D721Med (cell line): ENCODE measurements at places on chromosomes 6 and 20.

DNA sequence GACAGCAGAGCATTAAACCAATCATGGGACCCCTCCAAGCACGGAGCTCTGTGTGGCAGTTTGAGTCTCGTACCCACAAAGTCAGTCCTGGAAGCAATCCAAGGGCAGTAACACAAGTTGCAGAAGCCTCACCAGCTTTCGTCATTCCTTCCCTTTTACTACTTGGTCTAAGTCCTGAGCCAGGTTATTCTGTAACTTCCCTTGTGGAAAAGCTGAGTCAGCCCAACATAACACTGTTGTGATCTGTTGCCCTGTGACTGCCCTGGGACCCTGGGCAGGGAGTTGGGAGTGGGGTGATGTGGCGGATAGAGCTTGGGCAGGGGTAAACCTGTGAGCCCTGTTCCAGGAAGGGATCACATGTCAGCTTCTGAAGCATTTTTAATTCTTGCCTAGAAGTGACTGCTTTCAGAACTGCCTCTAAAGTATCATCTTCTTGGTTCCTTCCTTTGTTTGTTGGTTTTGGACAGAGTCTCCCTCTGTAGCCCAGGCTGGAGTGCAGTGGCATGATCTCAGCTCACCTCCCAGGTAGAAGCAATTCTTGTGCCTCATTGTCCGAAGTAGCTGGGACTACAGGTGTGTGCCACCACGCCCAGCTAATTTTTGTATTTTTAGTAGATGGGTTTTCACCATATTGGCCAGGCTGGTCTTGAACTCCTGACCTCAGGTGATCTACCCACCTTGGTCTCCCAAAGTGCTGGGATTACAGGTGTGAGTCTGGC lies 183.7 kb upstream of the JAG1 start:
- DNase-seq, result no peak

GRCh38 chr20:48203252-48203651 lies 418.0 kb upstream of the SULF2 start:
- DNase-seq, result no peak

- no peak for DNase-seq
Observed at GRCh38 chr6:148509119-148509799, 166.6 kb downstream of the SASH1 start.

DNA sequence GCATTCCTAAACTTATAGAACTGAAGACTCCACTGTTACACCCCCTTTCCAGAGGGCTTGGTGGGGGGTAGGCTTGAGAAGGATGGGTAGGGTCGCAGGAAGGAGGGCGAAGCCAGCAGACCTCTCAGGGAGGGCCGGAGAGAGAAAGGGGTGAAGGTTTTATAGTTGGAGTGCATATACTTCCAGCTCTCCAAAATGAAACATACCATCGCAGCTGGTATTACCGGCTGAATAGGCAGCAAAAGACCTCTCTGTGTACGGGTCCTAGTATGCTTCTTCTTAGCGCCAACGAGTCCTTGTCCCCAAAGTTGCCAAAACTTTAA lies 1.0 kb upstream of the VGLL2 start:
- no peak for DNase-seq

GRCh38 chr6:6384520-6384919 lies 64.1 kb upstream of the F13A1 start:
- no peak for DNase-seq

GRCh38 chr6:131443514-131443913 lies 129.5 kb upstream of the ARG1 start:
- DNase-seq, result no peak
